ENCODE measurements at places on chromosomes 6 and 20.

GRCh38 chr20:23007886-23008655, 27.0 kb upstream of the SSTR4 start:
- peaks cover 8% of the 10 kb centered on the region for H3K4me1 ChIP-seq
- no peaks in the 10 kb centered on the region for H3K36me3 ChIP-seq
- no peak overlapping the region for H3K4me3 ChIP-seq

DNA sequence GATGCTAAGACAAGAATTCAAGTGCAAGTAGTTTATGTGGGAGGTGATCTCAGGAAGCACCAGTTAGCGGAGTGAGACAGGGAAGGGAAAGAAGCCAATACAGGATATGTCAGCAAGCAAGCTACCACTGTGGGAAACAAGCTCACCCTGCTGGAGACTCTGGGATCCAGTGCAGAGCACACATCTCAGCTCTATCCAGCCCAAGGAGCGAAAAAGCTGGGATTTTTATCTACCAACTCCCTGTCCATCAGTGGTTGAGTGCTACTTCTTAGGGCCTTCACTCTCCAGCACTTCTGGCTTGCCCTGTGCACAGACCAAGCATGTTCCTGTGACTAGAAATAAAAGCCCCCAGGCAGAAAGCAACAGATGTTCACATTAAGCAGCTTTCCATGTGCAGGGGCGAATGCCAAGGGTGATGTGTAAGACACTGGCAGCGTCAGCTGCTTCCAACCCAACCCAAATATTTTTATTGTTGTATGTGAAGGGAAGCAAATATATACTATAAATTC, 10.8 kb upstream of the RNF24 start:
- H3K4me1 ChIP-seq: peaks cover 32% of the 10 kb centered on the region
- no peak overlapping the region for H3K4me3 ChIP-seq
- peak; percentile 79 for DNase-seq
- H3K36me3 ChIP-seq: no peaks in the 10 kb centered on the region
- H3K27ac ChIP-seq: peak overlapping the region; percentile 17
- H3K27me3 ChIP-seq: no peaks in the 10 kb centered on the region

GRCh38 chr6:79468116-79468515, 69.1 kb downstream of the LCA5 start:
- H3K4me3 ChIP-seq: no peak overlapping the region
- no peaks in the 10 kb centered on the region for H3K27me3 ChIP-seq
- no peak overlapping the region for H3K27ac ChIP-seq
- H3K36me3 ChIP-seq: no peaks in the 10 kb centered on the region
- no peak for DNase-seq
- peaks cover 19% of the 10 kb centered on the region for H3K4me1 ChIP-seq

GRCh38 chr20:35271904-35272303, 6.0 kb downstream of the MMP24OS start:
- no peak overlapping the region for H3K4me3 ChIP-seq
- no peak overlapping the region for H3K27ac ChIP-seq
- H3K27me3 ChIP-seq: no peaks in the 10 kb centered on the region
- H3K36me3 ChIP-seq: peaks cover 8% of the 10 kb centered on the region
- peak; percentile 46 for DNase-seq

- no peak overlapping the region for H3K27ac ChIP-seq
- H3K4me3 ChIP-seq: no peak overlapping the region
- peak; percentile 52 for DNase-seq
- no peaks in the 10 kb centered on the region for H3K36me3 ChIP-seq
Observed at GRCh38 chr6:147954938-147955337, 387.7 kb upstream of the SASH1 start.

- H3K4me3 ChIP-seq: peak overlapping the region; percentile 14
- H3K27me3 ChIP-seq: no peaks in the 10 kb centered on the region
- H3K27ac ChIP-seq: peak overlapping the region; percentile 89
- no peaks in the 10 kb centered on the region for H3K36me3 ChIP-seq
- H3K4me1 ChIP-seq: peaks cover 67% of the 10 kb centered on the region
Observed at GRCh38 chr6:116385459-116385802, 14.7 kb downstream of the DSE start.

DNA sequence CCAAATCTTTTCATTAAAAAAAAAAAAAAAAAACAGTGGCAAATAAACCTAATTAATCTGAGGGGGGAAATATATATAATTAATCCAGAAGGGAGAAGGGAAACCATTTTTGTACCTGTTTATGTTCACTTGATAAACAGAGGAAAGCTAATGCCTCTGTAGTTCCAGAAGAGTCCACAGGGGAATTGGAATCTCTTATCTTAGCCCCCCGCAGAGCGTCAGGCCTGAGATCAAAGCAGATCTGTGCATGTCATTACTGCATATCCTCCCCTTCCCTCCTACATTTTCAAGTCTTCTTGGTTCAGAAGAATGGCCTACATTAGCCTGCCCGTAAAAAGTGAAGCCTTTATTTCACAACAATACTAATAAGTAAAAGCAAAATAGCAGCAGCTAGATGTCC, 157.2 kb downstream of the PTPRT start:
- H3K27ac ChIP-seq: no peak overlapping the region
- H3K27me3 ChIP-seq: no peaks in the 10 kb centered on the region
- no peaks in the 10 kb centered on the region for H3K4me1 ChIP-seq
- no peaks in the 10 kb centered on the region for H3K36me3 ChIP-seq

GRCh38 chr6:163500105-163500504, 85.6 kb downstream of the QKI start:
- peaks cover 18% of the 10 kb centered on the region for H3K36me3 ChIP-seq
- no peaks in the 10 kb centered on the region for H3K27me3 ChIP-seq
- H3K4me3 ChIP-seq: no peak overlapping the region
- no peak for DNase-seq

DNA sequence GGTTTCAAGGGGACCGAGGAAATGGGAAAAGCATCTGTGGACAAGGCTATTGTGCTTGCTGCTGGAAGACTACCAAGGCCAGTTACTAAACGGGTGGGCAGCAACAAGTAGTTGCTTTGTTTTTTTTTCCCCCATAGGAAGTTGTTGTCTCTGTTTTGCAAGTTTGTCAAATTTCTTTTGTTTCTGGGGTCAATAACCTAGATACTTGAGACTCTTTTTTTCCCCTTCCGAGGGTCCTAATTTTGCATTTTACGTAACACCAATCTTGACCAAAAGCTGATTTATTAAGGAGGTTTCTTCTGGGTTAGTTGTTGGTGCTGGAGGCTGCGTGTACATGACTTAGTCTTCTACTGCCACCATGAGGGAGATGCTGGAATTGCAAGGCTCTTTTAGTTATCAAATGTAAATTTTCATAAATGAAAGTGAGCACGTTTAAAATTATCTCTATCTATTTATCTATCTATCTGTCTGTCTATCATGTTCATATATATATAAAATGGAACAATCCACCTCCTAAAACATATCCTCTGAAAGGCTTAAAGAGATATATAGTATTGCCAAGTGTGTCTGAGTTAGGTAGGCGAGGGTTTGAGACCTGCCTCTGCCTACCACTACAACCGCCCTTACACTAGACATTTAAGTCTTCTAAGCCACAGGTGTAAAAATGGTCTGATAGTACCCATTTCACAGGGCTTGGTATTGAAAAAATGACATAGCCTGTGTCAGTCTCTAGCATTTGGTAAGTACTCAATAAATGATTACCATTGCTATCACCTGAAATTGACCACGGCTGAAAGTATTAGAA, 60.2 kb downstream of the GCLC start:
- H3K4me1 ChIP-seq: peaks cover 16% of the 10 kb centered on the region
- DNase-seq: peak; percentile 76
- H3K27ac ChIP-seq: no peak overlapping the region
- H3K4me3 ChIP-seq: no peak overlapping the region
- no peaks in the 10 kb centered on the region for H3K36me3 ChIP-seq

- DNase-seq: no peak
- no peak overlapping the region for H3K4me3 ChIP-seq
- H3K36me3 ChIP-seq: no peaks in the 10 kb centered on the region
- no peak overlapping the region for H3K27ac ChIP-seq
- peaks cover 14% of the 10 kb centered on the region for H3K27me3 ChIP-seq
Observed at GRCh38 chr6:139262519-139263300, 29.1 kb downstream of the TXLNB start.

DNA sequence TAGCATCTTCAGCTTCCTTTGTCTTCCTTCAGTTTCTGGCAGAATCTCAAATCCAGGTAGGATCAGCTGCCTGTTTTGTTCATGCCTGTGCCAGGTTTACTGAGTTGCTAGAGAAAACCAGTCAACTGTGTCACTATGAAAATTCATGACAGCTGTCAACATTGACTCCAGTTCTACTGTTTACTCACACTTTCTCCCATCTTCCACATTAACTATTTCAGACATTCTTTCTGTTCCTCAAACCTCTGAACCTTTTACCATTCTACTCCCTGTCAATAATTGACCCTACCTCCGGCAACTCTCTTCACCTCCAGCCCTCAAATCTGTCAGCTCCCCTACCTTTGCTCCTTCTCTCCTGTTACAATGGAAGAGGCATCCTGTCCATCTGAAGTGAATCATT, 8.5 kb downstream of the ENPP4 start:
- H3K4me3 ChIP-seq: no peak overlapping the region
- no peak for DNase-seq
- H3K27ac ChIP-seq: no peak overlapping the region
- H3K36me3 ChIP-seq: no peaks in the 10 kb centered on the region
- no peaks in the 10 kb centered on the region for H3K4me1 ChIP-seq

- peaks cover 9% of the 10 kb centered on the region for H3K4me1 ChIP-seq
- no peaks in the 10 kb centered on the region for H3K36me3 ChIP-seq
- no peak overlapping the region for H3K4me3 ChIP-seq
- no peak for DNase-seq
- H3K27ac ChIP-seq: no peak overlapping the region
Observed at GRCh38 chr6:48568856-48569255, 457.9 kb upstream of the PTCHD4 start.

DNA sequence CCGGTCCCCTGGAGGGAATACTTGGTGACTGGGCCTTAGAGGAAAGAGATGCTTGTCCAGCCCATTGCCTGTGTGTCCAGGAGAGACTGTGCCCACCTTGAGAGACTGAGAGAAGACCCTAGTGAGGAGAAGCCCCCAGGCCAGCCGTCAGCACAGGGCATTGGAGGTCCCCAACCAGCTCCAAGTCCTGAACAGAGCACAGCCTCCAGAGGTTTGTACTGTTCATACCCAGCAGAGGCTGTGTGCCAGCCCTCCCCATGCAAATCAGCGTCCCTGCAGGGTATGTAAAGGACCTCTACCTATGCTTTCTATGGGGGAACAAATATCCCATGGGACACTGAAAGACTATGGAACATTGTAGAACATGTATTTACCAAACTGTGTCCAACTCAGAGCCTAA, 8.4 kb downstream of the HLA-E start:
- peaks cover 11% of the 10 kb centered on the region for H3K36me3 ChIP-seq
- DNase-seq: no peak
- no peak overlapping the region for H3K27ac ChIP-seq
- H3K4me3 ChIP-seq: no peak overlapping the region
- H3K4me1 ChIP-seq: peaks cover 8% of the 10 kb centered on the region

GRCh38 chr20:37358366-37359150, 12.6 kb downstream of the SRC start:
- peak overlapping the region; percentile 47 for H3K4me3 ChIP-seq
- H3K27me3 ChIP-seq: no peaks in the 10 kb centered on the region
- H3K27ac ChIP-seq: peak overlapping the region; percentile 70
- peak; percentile 50 for DNase-seq

DNA sequence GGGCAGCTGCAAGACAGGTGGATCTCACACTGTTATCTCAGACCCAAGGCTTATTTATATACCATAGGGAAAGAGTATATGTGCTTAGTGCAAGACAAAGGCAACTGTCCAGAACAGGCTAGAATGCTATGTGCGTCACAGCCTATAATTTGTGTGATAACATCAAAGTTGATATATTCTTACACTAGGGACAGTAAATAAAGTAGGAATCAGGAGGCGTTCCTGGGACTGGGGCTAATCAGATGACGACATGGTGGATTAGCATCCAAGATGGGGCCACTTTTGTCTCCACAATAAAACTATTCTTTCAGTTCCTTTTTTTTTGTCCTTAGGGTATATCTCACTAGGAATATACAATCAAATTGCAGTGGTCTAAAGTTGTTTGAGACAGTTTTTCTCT, 54.9 kb upstream of the IER3 start:
- H3K36me3 ChIP-seq: no peaks in the 10 kb centered on the region
- no peak overlapping the region for H3K27ac ChIP-seq
- H3K4me1 ChIP-seq: no peaks in the 10 kb centered on the region
- H3K4me3 ChIP-seq: no peak overlapping the region
- no peaks in the 10 kb centered on the region for H3K27me3 ChIP-seq
- DNase-seq: no peak

- H3K4me1 ChIP-seq: no peaks in the 10 kb centered on the region
- no peak for DNase-seq
- no peak overlapping the region for H3K4me3 ChIP-seq
- no peaks in the 10 kb centered on the region for H3K27me3 ChIP-seq
- no peak overlapping the region for H3K27ac ChIP-seq
Observed at GRCh38 chr6:111841822-111842221, 31.4 kb downstream of the FYN start.

- H3K27me3 ChIP-seq: no peaks in the 10 kb centered on the region
- peak overlapping the region; percentile 25 for H3K27ac ChIP-seq
- H3K4me3 ChIP-seq: peak overlapping the region; percentile 79
- H3K4me1 ChIP-seq: peaks cover 47% of the 10 kb centered on the region
- no peaks in the 10 kb centered on the region for H3K36me3 ChIP-seq
- DNase-seq: peak; percentile 47
Observed at GRCh38 chr6:159969921-159970320, 1.0 kb downstream of the IGF2R start.

GRCh38 chr6:150238846-150239407, 96.1 kb downstream of the PPP1R14C start:
- no peaks in the 10 kb centered on the region for H3K27me3 ChIP-seq
- no peak for DNase-seq
- no peak overlapping the region for H3K4me3 ChIP-seq
- H3K27ac ChIP-seq: peak overlapping the region; percentile 3
- H3K4me1 ChIP-seq: peaks cover 22% of the 10 kb centered on the region

GRCh38 chr6:135577059-135577538, 79.6 kb upstream of the AHI1 start:
- H3K36me3 ChIP-seq: no peaks in the 10 kb centered on the region
- H3K27ac ChIP-seq: no peak overlapping the region
- no peak for DNase-seq
- no peaks in the 10 kb centered on the region for H3K27me3 ChIP-seq

- no peaks in the 10 kb centered on the region for H3K36me3 ChIP-seq
- H3K4me1 ChIP-seq: no peaks in the 10 kb centered on the region
- peak; percentile 23 for DNase-seq
- H3K27me3 ChIP-seq: no peaks in the 10 kb centered on the region
- H3K4me3 ChIP-seq: no peak overlapping the region
Observed at GRCh38 chr20:6277661-6278240, 154.9 kb upstream of the FERMT1 start.

- no peaks in the 10 kb centered on the region for H3K4me1 ChIP-seq
- no peaks in the 10 kb centered on the region for H3K36me3 ChIP-seq
- no peak overlapping the region for H3K27ac ChIP-seq
- H3K4me3 ChIP-seq: no peak overlapping the region
- peaks cover 28% of the 10 kb centered on the region for H3K27me3 ChIP-seq
- DNase-seq: no peak
Observed at GRCh38 chr6:45736134-45736533, 279.5 kb downstream of the CLIC5 start.

DNA sequence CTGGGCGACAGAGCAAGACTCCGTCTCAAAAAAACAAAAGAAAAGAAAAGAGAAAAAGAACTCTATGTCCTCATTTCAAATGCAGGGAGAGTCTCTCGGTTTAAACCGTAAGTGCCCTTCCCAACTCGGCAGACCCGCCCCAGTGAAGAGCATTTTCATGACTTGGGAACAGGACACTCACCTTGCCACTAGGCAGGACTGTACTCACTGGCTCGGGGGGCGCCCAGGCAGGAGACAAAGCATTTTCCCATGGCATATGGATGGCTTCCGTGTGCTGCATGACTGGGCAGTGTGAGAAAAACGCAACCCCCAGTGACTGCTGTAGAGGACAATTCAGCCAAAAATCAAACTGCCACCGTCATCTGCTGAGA, 23.7 kb upstream of the MRGBP start:
- peaks cover 41% of the 10 kb centered on the region for H3K4me1 ChIP-seq
- no peaks in the 10 kb centered on the region for H3K27me3 ChIP-seq
- peak overlapping the region; percentile 58 for H3K4me3 ChIP-seq
- no peaks in the 10 kb centered on the region for H3K36me3 ChIP-seq
- DNase-seq: no peak
